T-helper 2 cell (primary cell): ENCODE measurements at places on chromosomes 7 and 10.

GRCh38 chr10:14700546-14700945 is 74.2 kb downstream of the FAM107B start:
- DNase-seq: no peak

GRCh38 chr7:12004581-12004980 is 172.6 kb upstream of the THSD7A start:
- DNase-seq: no peak

- DNase-seq: no peak
These were observed 56.8 kb downstream of the CHCHD3 start for GRCh38 chr7:133025056-133025455.

DNA sequence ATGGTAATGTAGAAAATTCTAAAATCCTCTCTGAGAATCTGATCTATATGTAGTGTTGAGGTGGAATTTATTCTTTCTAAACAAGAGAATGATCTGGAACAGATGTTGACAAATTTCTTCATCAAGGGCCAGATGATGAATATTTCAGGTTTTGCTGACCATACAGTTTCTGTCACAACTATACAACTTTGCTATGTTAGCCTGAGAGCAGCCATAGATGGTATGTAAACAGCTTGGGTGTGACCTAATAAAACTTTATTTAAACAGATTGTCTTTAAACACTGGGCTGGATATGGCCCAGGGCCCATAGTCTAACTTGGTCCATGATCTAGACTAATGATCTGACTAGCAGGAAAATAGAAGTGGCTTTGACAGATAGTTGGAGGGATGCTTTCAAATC is 213.6 kb upstream of the CELF2 start:
- DNase-seq: no peak

- DNase-seq: no peak
These were observed 154.7 kb downstream of the ANK3 start for GRCh38 chr10:60235001-60235400.
